Type B pancreatic cell (in vitro differentiated cells): ENCODE measurements at places on chromosomes 11 and 22. TPM values are rescaled to one million over a fixed set of nuclear protein-coding genes. Genes with fewer than 3 reads are reported as not detected.

The NXPE1 gene
- total RNA-seq: 0.27 and 0.36 TPM in 2 replicates

The HEPN1 gene
- not detected in 2 replicates for total RNA-seq

The DGAT2 gene
- total RNA-seq: 5.9 and 11.2 TPM in 2 replicates

The MRGPRX3 gene
- total RNA-seq: not detected in 2 replicates

The VPREB3 gene
- 0.92 TPM in 1 of 2 replicates, not detected in the other for total RNA-seq

The PGGHG gene
- total RNA-seq: 12.6 and 32.5 TPM in 2 replicates

The TMEM191B gene
- total RNA-seq: 5.2 and 13.7 TPM in 2 replicates

The CDC45 gene
- total RNA-seq: 10.6 and 19.0 TPM in 2 replicates

DNA sequence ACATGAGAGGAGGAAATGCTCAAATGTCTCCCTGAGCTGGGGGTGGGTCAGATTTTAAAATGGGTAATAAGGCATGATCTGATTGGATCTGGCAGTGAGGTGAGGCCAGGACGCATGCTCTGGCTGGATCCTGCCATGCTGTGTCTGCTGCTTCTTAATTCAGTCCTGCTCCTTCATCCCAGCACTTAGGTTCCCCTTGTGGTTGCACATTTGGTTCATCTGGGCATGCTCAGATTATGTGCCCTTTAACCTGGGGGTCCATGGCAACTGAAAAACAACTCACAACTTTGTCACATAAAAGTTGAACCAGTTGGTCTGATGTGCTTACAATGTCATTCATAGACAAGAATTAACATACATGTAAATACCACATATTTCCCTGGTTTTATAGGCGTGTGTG is 67.9 kb downstream of the PIWIL4 start:
- no peak overlapping the region for H3K27ac ChIP-seq
- no peak for DNase-seq
- no peak overlapping the region for H3K4me3 ChIP-seq
- H3K27me3 ChIP-seq: no peaks in the 10 kb centered on the region
- peaks cover 6% of the 10 kb centered on the region for H3K4me1 ChIP-seq

GRCh38 chr11:116376547-116376946 is 396.2 kb downstream of the BUD13 start:
- no peak for DNase-seq
- no peak overlapping the region for H3K4me3 ChIP-seq
- H3K27ac ChIP-seq: no peak overlapping the region
- no peaks in the 10 kb centered on the region for H3K36me3 ChIP-seq
- peaks cover 25% of the 10 kb centered on the region for H3K27me3 ChIP-seq

DNA sequence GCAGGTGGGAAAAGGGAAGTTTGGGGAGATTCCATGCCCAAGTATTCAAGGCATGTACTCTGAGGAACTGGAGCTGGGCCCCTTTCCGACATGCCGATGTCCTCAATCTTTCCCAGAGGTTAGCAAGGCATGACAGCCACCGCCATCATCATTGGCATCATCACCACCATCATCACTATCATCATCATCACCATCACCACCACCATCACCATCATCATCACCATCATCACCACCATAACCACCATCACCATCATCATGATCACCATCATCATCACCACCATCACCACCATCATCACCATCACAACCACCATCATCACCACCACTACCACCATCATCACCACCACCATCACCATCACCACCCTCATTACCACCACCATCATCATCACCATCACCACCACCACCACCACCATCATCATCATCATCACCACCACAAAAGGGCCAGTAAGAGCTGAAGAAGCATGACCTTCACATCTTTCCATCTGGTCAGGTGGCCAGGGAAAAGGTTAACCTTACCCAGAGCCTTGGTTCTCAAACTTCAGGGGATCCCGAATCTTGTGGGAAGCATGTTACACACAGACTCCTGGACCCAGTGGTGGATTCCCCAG is 25.8 kb downstream of the PHF21B start:
- peaks cover 4% of the 10 kb centered on the region for H3K4me1 ChIP-seq
- no peaks in the 10 kb centered on the region for H3K27me3 ChIP-seq
- H3K36me3 ChIP-seq: no peaks in the 10 kb centered on the region
- no peak overlapping the region for H3K4me3 ChIP-seq

DNA sequence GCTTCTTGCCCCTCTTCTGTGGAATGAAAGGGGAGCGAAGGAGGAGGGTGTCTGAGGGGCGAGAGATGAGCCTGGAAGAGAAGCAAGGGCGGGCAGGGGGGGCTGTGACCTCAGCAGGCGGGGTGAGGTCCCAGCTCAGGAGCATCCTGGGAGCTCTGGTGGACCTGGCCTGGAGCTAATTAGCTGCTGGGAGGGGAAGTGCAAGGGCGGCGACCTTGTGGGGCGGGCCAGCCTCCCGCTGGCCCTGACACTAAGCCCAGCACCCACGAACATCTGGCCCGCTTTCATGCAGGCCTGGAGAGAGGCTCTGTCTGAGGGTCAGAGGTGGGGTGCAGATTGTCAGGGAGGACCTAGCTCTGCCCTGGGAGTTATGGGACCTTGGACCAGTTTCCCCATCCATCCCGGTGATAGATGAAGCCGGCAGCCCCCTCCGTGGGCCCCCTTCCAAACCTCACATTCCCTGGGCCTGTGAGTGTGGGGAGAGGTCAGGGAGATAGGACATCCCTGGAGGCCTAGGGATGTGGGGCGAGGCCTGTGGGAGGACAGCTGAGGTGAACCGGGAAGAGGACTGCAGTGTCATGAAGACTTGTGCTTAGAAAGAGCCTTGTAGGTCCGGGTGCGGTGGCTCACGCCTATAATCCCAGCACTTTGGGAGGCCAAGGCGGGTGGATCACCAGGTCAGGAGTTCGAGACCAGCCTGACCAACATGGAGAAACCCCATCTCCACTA is 28.5 kb upstream of the CD82 start:
- H3K27ac ChIP-seq: no peak overlapping the region
- H3K4me1 ChIP-seq: peaks cover 17% of the 10 kb centered on the region

- peaks cover 18% of the 10 kb centered on the region for H3K4me1 ChIP-seq
- DNase-seq: no peak
- H3K4me3 ChIP-seq: no peak overlapping the region
- H3K27me3 ChIP-seq: no peaks in the 10 kb centered on the region
- peaks cover 35% of the 10 kb centered on the region for H3K36me3 ChIP-seq
Observed at GRCh38 chr11:13378316-13378715, 84.7 kb downstream of the BTBD10 start.

GRCh38 chr11:64755681-64756361 is 4.0 kb downstream of the PYGM start:
- no peak overlapping the region for H3K4me3 ChIP-seq
- peak overlapping the region; percentile 16 for H3K27ac ChIP-seq
- no peak for DNase-seq
- no peaks in the 10 kb centered on the region for H3K27me3 ChIP-seq

- H3K4me3 ChIP-seq: peak overlapping the region; percentile 99
- H3K36me3 ChIP-seq: no peaks in the 10 kb centered on the region
- H3K4me1 ChIP-seq: peaks cover 25% of the 10 kb centered on the region
- H3K27ac ChIP-seq: peak overlapping the region; percentile 92
Observed at GRCh38 chr11:120336641-120337354, 585 bp downstream of the ARHGEF12 start.

GRCh38 chr11:44031549-44031948 is 16.2 kb upstream of the ACCSL start:
- DNase-seq: peak; percentile 39
- H3K27ac ChIP-seq: no peak overlapping the region
- no peaks in the 10 kb centered on the region for H3K36me3 ChIP-seq
- no peak overlapping the region for H3K4me3 ChIP-seq
- peaks cover 13% of the 10 kb centered on the region for H3K27me3 ChIP-seq

DNA sequence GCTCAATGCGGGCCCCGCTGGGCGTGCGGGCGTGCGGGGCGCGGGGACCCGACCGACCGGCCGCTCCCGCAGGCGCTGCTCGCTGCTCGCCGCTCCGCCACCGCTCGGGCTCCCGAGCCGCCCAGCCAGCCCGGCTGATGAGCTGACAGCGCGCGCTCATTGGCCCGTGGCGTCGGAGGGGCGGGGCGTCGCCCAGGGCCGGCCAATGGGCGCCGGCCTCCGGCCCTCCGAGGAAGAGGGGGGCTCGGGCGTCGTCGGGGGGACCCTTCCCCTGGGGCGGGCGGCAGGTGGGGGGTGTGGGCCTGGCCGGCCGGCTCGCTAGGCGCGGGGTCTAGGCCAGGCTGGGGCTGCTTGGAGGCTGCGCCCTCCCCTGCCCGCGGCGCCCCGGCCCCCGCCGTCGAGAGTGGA is at the start of gene SCUBE1:
Gene SCUBE1 (minus strand): TSS at position 111 of the 408 bp plus-strand sequence. CDS start 111 bp downstream, outside the sequence.
- peak within 1 kb of the TSS; percentile 85 for H3K4me3 ChIP-seq
- DNase-seq: peak; percentile 83
- H3K36me3 ChIP-seq: peaks cover 3% of the 10 kb centered on the region
